NCI-H1417 treated with DMSO at 0.1 percent for 48 hours (cell line): ENCODE measurements at places on chromosomes 13 and 19.

- DNase-seq: no peak
Measured at GRCh38 chr19:45166723-45167252, 6.0 kb upstream of the NKPD1 start.

- DNase-seq: no peak
Measured at GRCh38 chr19:3708207-3708931, at the start of gene TJP3. TSS of gene TJP3 (plus strand) at chr19:3708384. CDS start at chr19:3728433, 20,049 bp downstream.

DNA sequence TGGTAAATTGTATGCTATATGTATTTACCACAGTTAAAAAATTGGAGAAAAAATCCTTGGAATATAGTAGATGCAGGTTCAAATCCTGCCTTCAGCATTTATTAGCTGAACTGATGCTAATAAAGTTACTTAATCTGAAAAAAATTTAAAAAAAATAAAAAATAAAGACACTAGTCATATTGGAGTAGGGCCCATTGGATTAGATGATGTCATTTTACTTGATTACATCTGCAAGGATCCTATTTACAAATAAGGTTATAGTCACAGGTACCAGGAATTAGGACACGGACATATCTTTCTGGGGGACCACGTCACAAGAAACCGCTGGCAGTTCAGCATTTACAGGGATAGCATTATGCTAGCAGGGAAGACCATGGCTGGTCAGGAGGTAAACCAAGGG lies 6.2 kb downstream of the ZNF555 start:
- DNase-seq: no peak

- no peak for DNase-seq
Measured at GRCh38 chr19:29836409-29836825, 24.6 kb downstream of the CCNE1 start.

GRCh38 chr19:46748325-46749109 lies 2.3 kb upstream of the STRN4 start:
- no peak for DNase-seq
